ENCODE measurements at places on chromosomes 6 and 20.

GRCh38 chr20:20360464-20360863 is 7.4 kb upstream of the INSM1 start:
- DNase-seq, result peak; percentile 74

- no peak for DNase-seq
Observed at GRCh38 chr20:43533060-43533459, 25.6 kb downstream of the L3MBTL1 start.

- peak; percentile 50 for DNase-seq
Observed at GRCh38 chr6:26211963-26212362, 124.7 kb downstream of the HFE start.

DNA sequence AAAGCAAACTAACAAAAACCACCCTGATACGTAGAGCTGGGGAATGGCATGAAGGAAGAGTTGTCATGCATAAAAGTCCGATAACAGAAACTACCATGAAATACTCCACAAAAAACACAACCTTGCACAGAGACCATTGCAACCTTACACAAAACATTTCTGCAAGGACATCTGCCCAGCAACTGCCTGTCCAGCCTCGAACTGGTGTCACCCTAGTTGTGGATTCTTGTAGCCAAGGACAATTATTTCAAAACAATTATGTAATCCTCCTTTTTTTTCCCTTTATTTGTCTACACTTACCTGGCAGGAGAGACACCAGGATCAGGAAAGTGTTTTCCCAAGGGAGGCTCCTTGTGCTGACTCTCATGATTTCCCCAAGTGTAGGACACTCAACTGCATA is 232.5 kb upstream of the SYNDIG1 start:
- DNase-seq, result no peak

DNA sequence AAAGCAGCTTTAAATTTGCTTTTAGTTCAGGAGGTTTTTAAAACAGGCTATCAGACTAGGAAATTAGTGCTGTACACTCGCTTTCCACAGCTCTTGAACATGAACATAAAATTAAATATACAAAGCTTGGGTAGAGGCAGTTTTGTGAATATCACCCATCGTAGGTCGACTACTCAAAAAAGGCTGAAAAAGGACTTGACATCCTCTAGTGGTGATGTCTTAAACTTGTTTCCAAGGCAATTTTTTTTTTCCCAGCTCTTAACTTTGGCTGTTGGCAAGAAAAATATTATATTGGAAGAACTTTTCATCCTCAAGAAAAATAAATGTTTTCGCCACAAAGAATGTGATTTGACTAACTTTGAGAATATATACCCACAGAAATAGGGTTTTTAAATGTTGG is 2.9 kb downstream of the MAP7 start:
- peak; percentile 54 for DNase-seq

DNA sequence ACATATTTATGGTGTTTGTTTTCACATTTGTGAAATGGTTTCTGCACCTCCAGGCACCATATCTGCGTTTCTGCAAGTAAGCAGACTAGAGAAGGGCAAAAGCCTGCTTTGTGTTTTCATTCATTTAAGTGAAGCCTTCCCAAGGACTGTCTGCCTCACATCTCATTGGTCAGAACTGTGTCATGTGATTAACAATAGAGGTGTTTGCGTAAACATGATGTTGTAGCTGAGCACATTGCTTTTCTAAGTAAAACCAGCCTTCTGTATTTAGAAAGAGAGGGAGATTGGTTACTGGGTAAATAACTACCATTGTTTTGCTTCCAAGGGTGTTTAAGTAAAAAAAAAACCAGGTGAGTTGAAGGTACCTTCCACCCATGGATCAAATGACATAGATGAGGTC is 39.7 kb downstream of the SH3BGRL2 start:
- DNase-seq, result no peak

GRCh38 chr6:31154436-31154835 is 3.2 kb downstream of the CCHCR1 start:
- no peak for DNase-seq

DNA sequence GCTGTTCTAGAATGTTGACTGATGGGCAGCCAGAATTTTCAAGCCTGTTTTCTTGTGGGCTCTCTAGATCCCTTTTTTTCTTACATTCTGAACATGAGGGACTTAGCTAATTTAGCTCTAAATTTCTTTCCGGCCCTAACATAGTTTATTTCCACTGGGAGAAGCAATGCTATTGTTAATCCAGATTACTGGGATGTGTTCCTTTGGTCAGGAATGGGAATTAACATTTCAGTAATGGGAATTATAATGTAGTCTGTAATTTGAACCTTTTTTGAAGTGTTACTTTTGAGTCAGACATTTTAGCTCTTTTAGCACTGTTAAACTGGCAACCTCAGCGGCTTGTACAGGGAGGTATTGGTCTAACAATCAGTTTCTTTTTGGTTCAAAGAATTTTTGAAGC is 7.5 kb downstream of the ZFAND3 start:
- DNase-seq, result no peak

GRCh38 chr20:19407736-19408135 is 195.3 kb downstream of the SLC24A3 start:
- no peak for DNase-seq

DNA sequence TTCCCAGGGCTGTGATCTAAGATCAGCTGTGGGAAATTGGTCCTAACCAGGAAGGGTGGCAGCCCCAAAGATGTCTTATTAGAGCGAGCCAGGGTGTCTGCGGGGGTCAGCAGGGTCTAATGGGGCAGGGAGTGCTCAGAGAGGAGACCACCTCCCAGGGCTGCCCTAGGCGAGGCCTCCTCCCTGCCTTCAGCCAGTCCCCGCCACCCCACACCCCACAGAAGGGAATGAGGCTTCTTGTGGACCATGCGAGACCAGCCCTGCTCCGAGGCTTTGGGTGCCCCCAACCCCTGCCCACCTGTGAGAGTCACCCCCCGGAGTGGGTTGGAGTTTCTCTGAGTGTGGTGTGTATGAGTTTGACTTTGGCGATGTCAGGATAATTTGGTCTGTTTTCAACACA is 37.8 kb downstream of the SYNJ2 start:
- DNase-seq, result no peak

GRCh38 chr6:1903780-1904465 is 294.2 kb downstream of the FOXC1 start:
- no peak for DNase-seq

GRCh38 chr6:155461556-155461955 is 5.9 kb upstream of the NOX3 start:
- no peak for DNase-seq

DNA sequence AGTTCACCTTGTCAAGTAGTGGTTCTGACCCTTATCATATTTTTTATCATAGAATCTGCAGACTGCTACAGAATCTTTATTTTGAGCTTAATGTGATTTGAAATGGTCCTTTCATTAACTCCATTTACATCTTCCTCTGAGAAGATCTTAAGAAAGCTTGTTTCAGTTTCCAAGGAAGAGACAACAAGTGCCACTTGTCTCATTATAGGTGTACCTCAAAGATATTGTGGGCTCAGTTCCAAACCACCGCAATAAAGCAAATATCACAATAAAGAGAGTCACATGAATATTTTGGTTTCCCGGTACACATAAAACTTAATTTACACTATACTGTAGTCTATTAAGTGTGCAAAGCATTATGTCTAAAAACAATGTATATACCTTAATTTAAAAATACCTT is 66.4 kb upstream of the ATXN1 start:
- DNase-seq, result no peak

- no peak for DNase-seq
Observed at GRCh38 chr6:116370760-116371119, at the start of gene DSE. Gene DSE (plus strand): TSS chr6:116370947. CDS start chr6:116399251, 28,304 bp downstream.
